ENCODE measurements at places on chromosomes 3 and 15.

DNA sequence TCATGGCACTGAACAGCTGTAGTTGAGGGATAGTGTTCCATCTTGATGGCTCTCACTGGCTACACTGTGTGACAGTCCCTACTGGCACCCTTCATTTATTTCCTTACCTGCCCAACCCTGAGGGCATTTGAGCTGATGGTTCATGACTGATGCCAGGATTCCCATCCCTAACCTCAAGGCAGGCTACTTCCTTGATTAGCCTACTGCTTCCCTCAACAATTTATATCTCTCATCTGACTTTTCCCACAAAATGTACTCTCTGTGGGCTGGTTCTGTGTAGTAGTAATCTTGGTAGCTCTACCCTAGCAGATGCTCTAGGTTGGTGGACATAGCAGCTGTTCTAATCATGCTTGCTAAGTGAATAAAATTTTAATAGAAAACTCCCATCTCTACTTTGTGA is 106.0 kb downstream of the THRB start:
- no peak for DNase-seq

GRCh38 chr15:55909036-55909811 is 84.2 kb downstream of the NEDD4 start:
- DNase-seq, result no peak

- DNase-seq, result no peak
These were observed 25.8 kb upstream of the GOLGA6C start for GRCh38 chr15:75232252-75232813.

DNA sequence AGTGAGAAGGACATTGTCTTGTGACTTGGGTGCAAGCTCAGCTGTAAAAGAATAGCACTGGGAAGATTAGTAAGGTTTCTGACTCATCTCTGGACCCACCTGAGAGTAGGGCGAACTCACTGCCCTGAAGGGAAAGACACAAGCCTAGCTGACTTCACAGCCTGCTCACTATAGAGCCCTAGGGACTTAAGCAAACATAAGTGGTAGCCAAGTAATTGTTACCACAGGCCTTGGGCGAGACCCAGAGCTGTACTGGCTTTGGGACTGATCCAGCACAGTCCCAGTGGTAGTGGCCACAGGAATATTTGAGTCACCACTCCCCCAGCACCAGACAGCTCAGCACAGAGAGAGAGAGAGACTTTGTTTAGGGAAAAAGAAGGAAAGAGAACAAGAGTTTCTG is 429.9 kb downstream of the TBL1XR1 start:
- DNase-seq, result no peak

GRCh38 chr3:166201476-166201875 is 364.3 kb upstream of the BCHE start:
- DNase-seq, result no peak

- peak; percentile 88 for DNase-seq
These were observed 24.8 kb downstream of the AADAC start for GRCh38 chr3:151838574-151839312.

DNA sequence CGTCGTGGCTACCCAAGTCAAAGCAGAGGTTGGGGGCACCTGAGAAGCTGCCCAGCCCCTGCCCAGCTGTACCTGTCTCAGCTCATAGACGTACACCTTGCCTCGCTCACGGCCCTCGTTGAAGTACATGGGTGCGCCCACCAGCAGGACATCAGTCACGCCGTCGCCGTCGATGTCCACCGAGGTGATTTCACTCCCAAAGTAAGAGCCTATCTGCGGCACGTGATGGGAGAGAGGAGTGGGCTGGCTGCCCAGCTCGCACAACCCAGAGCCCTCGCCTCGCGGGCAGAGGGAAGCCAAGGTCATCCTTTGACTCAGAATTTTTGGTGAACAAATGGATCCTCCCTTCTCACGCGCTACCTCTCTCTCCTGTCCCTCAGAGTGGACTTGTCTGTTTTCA is 54.7 kb downstream of the FEM1B start:
- DNase-seq, result no peak

GRCh38 chr3:194740859-194741491 is 55.3 kb downstream of the FAM43A start:
- DNase-seq, result no peak

GRCh38 chr3:57733790-57734189 is 22.3 kb upstream of the SLMAP start:
- no peak for DNase-seq

- no peak for DNase-seq
These were observed 9.8 kb upstream of the SLC25A36 start for GRCh38 chr3:140931801-140932200.

- no peak for DNase-seq
These were observed 112.8 kb upstream of the BCL6 start for GRCh38 chr3:187858041-187858440.

- peak; percentile 34 for DNase-seq
These were observed 735 bp downstream of the GOLGA8B start for GRCh38 chr15:34582461-34583371.

- DNase-seq, result no peak
These were observed 220.0 kb downstream of the SV2B start for GRCh38 chr15:91320101-91320500.

- DNase-seq, result peak; percentile 32
These were observed 156.2 kb upstream of the IQSEC1 start for GRCh38 chr3:13229273-13229949.

DNA sequence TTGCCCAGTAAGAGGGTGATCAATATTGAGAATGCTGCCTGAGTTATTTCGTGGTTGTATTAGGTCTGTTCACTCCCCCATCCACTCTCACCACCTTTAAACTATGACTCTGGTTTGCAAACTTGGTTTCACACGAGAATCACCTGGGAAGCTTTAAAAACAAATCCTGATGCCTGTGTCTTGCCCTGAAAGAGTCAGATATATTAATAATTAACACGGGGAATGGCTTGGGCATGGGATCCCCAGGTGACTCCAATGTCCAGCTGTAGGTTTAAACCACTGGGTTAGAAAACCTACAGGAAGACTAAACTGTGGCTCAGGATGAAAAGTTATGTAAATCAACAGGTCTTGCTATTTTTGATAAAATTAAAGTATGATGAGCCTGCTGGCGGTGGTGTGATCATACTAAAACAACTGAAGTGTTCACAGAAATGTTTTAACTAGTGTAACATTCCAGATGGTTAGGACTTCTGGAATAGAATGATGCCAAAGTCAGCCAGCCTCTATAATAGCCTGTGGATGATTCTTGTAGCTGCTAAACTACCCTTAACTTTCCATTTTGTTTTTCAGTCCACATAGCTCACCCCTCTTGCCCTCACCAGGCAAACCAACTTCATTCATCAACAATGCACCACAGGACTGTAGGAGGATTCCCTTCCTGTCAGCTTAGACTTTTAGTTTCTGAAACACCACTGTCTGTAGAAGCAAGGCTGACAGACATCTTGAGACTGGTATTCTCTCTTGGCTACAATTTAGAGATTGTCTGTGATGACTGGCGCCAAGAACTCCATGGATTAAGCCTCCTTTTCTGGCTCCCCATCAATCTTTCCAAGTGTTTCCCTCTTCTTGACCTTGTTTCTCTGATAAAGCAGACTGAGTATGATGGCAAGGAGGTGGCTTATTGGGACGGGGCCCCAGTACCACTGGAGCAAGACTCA is 119.1 kb upstream of the ADAMTS9 start:
- DNase-seq, result no peak

GRCh38 chr3:32873531-32874130 is 55.8 kb downstream of the TRIM71 start:
- peak; percentile 48 for DNase-seq

GRCh38 chr3:128504963-128505730 is 12.1 kb upstream of the GATA2 start:
- no peak for DNase-seq

DNA sequence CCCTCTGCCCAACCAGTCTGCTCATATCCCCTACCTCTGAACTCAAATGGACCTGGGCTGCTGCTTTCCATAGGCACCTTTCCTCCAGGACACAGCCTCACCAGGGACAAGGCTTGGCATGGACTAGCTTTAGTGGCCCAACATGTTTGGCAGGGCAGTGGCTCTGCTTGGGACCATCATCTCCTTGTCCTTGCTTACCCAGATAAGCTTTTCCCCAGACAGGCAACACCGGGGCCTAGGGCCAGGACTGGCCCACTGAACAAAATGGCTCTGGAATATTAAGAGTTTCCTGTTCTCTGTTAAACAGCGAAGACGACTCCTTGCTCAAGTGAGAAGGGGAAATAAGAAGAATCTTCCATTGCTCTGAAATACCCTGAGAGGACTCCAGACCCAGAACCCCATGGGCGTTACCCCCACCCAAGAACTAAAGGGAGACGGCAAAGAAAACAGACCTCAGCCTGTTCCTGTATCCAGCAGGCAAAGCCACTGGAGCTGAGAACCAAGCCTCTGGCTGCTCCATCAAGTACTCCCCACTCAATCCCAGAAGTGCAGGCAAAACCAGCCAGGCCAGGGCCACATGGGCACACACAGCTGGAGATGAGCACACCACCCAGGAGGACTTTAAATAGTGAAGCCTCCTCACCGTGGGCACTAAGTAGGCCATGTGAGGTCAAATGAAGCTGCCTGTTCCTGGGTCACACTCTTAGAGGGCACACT is 45.5 kb downstream of the CTNNB1 start:
- no peak for DNase-seq

GRCh38 chr15:56236197-56236596 is 7.5 kb downstream of the RFX7 start:
- no peak for DNase-seq

- no peak for DNase-seq
These were observed 165.7 kb downstream of the MAGI1 start for GRCh38 chr3:65873028-65873427.

- DNase-seq, result no peak
These were observed 412.5 kb upstream of the RARB start for GRCh38 chr3:25015599-25015998.

- no peak for DNase-seq
These were observed 175.9 kb downstream of the THRB start for GRCh38 chr3:24318677-24319287.

GRCh38 chr3:171835116-171835515 is 8.0 kb upstream of the TMEM212 start:
- DNase-seq, result peak; percentile 90

GRCh38 chr3:185347399-185347798 is 15.5 kb upstream of the MAP3K13 start:
- no peak for DNase-seq

- DNase-seq, result no peak
These were observed 63.3 kb upstream of the IMPG2 start for GRCh38 chr3:101383656-101384055.

Measured in suppressor macrophage treated with lipopolysaccharide for 1 hour (primary cell).